ENCODE measurements at places on chromosomes 6 and 20.

GRCh38 chr6:73774311-73774774 is 78.3 kb downstream of the CD109 start:
- no peak for DNase-seq

GRCh38 chr6:131167773-131168172 is 32.5 kb downstream of the AKAP7 start:
- DNase-seq: no peak

DNA sequence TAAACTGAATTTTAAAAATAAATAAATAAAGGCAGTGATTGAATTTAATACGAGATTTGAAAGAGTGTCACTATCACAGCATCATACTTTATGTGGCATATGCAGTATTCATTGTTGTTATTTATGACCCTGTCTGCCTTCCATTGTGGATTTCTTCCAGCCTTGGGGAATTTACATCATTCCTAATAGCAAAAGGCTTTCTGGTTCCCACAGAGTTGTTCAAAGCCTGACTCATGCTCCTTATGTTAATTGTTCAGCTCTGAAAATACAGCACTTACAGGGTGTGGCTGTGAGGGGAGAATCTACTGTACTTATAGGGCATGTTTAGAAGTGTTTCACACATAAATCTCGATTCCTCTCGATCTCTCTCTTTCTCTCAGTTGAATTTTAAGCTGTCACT is 54.4 kb downstream of the JAG1 start:
- no peak for DNase-seq

- DNase-seq: no peak
Measured at GRCh38 chr20:49166534-49167449, 21.3 kb downstream of the STAU1 start.

- no peak for DNase-seq
Measured at GRCh38 chr6:153727885-153728284, 311.2 kb upstream of the OPRM1 start.

DNA sequence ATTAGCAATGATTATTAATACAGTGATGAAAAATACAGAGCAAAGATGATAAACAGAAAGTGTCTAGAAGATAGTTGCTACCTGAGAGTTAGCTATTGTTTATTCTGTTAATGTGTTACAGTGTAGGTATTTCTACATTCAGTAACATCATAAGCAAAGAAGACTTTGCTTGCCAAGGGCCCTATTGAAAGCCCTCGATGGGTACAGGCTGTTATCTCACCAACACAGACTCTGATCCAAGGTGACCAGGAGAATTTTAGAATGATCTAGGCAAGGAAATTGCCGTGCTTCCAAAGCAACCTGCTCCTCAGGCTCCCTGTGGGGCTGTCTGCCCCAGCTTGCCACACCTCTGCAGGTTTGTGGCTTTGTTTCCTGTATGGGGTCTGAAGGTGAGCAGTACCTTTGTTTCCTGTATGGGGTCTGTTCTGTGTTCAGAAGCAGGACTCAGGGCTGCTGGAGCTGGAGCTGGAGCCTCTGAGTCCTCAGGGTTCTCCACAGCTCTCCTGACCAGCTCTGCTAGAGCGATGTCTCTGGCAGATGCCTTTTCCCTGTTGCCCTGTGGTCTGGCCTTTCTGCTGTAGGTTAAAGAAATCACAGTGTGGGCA is 32.5 kb downstream of the PHACTR3 start:
- DNase-seq: no peak

DNA sequence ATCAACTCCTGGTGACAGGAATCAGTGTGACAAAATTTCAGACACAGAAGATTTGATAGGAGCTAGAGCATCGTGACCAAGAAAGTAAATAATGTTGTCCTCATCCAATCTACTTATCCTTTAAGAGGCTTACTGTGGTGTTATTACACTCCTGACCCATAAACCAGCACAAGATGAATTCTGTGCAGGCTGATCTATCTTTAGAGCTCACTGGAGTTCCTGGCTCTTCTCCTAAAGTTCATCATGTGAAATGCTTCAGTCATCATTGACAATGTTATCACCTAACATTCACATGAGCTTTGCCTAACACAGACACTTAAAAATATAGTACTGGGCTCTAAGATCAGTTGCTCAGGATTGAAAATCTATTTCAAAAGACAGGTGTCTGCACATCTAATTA is 271.0 kb upstream of the HSF2 start:
- DNase-seq: no peak

DNA sequence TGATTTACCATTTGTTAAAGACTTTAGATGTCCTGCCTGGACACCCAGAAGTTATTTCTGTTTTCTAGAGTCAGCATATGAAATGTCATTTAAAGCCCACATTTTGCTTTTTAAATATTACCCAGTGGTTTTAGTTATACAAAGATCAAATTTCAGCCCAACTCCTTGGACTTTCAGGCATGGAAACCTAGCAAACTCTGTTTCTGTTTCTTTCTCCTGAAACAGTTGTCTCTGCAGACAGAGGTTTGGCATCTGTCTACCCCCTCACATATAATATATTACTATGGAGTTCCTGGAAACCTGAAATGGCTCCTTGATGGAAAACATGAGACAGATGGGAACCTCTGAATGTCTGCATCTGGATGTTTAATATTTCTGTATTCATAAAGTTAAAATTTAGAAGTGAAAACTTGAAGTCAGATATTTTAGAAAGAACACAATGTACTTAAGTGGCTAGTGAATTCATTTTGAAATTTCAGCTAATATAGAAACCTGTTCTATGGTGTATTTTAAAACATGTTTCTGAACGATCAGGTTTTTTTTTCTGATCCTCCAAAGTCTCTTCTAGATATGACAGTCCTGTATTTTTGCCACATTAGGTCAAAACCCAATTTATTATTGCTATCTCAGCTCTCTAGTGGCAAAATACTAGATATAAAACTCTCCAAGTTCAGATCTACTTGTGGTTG is 743.3 kb downstream of the CD109 start:
- DNase-seq: no peak

DNA sequence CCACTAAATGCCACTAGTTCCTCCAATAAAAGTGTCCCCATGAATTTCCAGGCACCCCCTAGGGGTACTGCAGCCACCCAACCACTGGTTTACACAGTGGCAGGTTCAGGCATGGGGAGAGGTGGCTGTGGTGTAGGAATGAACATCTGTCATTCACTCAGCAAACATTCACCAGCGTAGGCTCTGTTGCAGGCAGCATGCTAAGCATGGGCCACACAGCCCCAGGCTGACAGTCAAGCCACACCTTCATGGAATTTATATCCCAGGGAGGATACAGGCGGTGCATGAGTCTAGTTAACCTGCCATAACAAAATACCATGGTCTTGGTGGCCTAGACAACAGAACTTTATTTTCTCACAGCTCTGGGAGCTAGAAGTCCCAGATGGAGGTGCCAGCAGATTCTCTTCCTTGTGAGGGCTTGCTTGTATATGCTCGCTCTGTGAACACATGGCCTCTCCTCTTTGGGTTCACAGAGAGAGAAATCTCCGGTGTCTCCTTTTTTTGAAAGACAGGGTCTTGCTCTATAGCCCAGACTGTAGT is 135.7 kb downstream of the EYA2 start:
- DNase-seq: no peak

DNA sequence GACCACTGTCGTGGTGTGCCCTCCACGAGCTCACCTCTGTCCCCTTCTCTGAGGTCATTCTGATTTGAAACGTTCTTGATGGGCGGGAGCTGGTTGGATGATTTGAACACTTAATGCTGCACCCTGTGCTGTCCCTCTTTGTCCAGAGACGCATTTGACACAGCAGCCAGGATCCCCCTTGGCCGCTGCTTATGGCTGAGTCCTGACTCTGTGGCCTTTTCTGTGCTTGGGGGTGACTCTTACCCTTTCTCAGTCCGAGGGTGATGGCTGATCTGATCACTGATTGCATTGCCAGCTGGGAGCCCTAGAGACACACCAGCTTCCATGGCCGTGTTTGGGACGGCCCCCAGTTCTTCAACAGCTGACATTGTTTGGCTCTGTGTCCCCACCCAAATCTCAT is 43.5 kb upstream of the FRMD1 start:
- no peak for DNase-seq

- no peak for DNase-seq
Measured at GRCh38 chr6:13005994-13006393, 289.4 kb downstream of the PHACTR1 start.

DNA sequence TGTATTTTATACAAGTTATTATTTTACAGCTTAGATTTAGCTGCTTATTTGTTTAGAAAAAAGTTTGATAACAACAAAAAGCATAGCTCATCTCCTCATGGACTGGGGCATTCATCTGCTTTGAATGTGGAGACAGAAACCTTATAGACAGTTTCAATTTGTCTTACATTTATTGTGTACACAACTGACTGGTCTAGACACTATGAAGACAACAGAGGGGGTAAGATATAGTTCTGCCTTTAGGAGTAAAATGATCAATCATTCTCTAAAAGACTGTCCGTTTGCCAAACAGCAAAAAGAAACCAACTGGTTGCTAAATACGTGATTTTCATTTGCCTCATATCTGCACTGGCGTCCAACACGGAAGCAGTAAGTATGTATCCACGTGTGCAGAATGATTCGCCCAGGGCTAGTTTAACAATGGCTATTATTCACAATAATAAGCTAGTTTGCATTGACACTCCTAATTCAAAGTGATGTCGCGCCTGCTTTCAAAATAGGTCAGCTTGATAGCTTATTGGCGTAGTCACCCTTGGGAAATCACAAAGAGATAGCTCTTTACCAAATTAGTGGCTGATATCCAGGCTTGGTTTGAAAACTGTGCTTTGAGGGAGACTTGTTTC is 153.6 kb downstream of the BMP2 start:
- no peak for DNase-seq

DNA sequence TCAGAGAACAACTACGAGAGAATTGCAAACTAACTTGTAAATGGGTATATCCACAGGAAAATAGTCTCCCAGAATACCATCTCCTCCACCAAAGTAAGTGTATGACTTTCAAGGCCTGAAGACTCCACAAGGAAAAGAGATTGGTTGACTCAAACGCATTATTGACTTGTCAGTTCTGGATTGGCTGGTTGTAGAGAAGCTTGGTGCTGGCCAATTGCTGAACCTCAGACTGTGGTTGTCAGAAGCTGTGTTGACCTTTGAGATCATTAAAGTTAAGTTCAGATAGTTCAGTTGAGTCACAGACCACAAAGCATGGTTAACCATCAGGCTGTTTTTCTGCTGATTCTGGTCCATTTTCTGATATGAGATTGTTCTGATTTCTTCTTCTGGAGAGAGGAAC is 388.3 kb downstream of the BMP2 start:
- no peak for DNase-seq

DNA sequence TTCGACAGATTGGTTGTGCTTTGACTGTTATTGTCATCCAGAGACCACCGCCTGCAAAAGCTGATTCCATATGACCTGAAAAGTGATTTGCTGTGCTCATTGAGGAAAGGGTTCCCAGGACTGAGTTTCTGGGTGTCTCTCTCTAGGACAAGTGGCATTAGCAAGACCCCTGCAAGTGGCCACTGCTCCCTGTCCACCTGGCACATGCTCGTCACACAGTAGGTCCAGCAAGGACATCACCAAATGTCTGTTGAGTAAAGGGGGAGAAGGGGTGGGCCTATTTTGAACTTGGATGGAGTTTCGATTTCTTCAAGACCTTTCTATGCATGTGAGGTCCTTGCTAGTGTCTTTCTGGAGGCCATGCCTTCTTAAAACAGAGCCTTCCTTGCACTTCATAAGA is 48.9 kb upstream of the IYD start:
- no peak for DNase-seq

DNA sequence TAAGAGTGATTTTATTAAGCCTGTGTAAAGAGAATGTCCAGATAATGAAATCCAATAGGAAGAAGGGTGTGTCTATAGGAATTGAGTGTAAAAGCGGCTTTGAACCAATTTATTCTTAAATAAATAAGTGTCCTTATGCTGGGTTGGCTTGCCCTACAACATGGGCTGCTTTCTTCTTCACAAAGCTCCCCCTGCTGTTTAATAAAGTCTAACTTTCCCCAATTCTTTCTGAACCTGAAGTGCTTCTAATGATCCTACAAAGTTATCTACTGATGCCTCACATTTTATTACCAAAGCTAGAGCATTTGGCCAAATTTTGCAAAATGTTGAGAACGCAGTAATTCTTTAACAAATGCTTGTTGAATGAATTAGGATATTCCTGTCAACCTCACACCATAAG is 36.3 kb upstream of the SIRT5 start:
- DNase-seq: no peak

GRCh38 chr6:72350296-72350881 is 271.5 kb upstream of the KCNQ5 start:
- DNase-seq: no peak

GRCh38 chr6:116485559-116486184 is 24.5 kb downstream of the CALHM6 start:
- DNase-seq: no peak

GRCh38 chr6:136677822-136678221 is 114.5 kb downstream of the MAP3K5 start:
- no peak for DNase-seq

- DNase-seq: no peak
Measured at GRCh38 chr6:146593986-146594385, 4.8 kb upstream of the ADGB start.

DNA sequence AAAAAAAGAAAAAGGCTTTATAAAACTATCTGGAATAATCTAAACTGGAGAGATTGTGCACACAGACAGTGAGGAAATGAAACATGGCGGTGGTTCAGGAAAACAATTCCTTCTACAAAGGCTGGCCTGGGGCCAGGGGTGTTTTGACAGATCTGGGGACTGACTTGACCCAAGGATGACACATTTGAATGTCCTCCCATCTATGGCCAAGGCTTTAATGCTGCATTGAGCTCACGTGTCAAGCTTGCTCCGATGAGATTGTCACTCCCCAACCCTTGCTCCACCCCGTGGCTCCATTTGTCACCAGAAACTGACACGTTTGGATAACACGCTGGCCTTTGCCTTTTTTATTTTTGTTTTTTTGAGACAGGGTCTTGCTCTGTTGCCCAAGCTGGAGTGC is 156.1 kb downstream of the ZFP64 start:
- DNase-seq: no peak

- DNase-seq: no peak
Measured at GRCh38 chr6:18491308-18492045, 104.3 kb downstream of the RNF144B start.

DNA sequence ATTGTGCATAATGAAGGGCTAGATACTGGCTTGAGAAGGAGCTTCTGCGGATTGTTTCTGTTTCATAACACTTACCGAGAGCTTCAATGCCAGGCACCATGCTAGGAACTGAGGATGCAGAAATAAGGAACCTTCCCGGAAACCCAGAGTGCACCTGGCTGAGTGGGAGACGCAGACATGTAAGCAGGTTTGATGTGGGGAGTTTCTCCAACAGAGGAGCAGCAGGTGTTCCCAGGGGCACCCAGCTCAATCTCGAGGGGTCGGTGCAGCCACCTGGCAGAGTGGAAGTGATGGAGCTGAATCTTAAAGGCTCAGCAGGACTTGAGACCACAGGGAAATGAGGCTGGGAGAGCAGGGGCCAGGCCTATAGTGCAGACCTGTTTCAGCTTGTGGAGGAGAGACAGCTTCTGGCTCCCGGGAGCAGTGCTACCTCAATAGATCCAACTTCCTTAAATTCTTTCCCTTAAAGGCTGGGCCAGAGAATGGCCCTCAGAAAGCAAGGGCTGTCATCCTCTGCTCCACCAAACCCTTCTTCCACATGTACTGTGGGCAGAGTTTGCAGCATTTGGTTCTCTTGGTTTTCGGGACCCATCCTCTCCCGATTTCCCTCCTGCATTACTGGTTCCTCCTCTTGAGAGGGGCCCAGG is 27.8 kb upstream of the SRC start:
- DNase-seq: no peak

GRCh38 chr6:150028799-150029198 is 3.5 kb upstream of the RAET1L start:
- no peak for DNase-seq

- no peak for DNase-seq
Measured at GRCh38 chr6:18748314-18748713, 361.2 kb downstream of the RNF144B start.

- no peak for DNase-seq
Measured at GRCh38 chr20:3758566-3758965, 9.0 kb downstream of the ADISSP start.
